Caco-2 (cell line): ENCODE measurements at places on chromosomes 1 and 21. TPM values are rescaled to one million over a fixed set of nuclear protein-coding genes. Genes with fewer than 3 reads are reported as not detected.

CTPS1 gene
- 63.1 and 63.7 TPM in 2 replicates for total RNA-seq

RAB25 gene
- 138 and 141 TPM in 2 replicates for total RNA-seq

LRRC3 gene
- 4.5 and 4.7 TPM in 2 replicates for total RNA-seq

DNA sequence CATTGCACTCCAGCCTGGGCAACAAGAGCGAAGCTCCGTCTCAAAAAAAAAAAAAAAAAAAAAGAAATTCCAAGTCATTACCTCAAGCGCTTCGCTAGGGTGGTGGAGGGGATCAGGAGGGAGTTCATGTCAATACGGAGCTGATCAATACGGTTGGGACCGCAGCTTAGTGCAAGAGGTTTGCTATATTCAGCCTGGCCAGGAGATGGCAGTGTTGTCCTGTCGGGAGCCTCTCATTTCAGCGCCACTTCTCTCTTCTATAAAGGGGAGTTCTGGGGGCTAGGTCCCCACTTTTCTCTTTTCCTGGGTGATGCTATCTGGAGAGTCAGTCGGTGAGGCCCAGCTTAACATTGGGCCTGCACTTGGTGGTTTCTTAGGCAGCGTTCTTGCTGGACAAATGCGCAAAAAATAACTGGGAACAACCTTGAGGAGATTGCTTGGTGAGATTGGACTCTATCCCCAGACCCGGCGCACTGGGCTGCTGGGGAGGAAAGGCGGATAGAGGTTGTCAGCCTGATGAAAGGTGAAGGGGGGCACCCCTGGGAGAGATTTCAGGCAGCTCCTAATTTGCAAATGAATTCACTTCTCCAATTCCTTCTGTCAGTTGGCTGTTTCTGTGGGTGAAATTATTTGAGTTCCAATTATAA lies 40.4 kb downstream of the KIAA0040 start:
- H3K4me3 ChIP-seq = no peak overlapping the region
- peak; percentile 68 for DNase-seq
- no peaks in the 10 kb centered on the region for H3K36me3 ChIP-seq
- H3K4me1 ChIP-seq = no peaks in the 10 kb centered on the region; the same call in 1 of the 2 replicates

- peaks cover 10% of the 10 kb centered on the region; the same call in 1 of the 2 replicates for H3K4me1 ChIP-seq
- H3K4me3 ChIP-seq = no peak overlapping the region
Measured at GRCh38 chr1:186899577-186899976, 70.8 kb downstream of the PLA2G4A start.

DNA sequence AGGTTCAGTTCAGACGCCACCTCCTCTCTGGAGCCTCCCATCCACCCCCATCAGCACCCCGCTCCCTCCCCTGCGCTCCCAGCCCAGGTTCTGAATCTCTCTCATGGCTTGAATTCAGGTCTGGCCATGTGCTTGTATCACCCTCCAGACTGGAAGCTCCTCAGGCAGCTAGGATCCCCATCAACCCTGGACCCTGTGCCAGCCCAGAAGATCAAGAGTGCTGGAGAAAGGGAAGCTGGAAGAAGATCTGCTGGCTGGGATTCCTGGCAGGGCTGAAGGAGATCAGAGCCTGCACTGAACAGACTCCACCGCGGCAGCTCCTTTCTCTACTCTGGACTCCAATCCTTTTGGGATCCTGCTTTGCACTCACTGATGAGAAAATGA lies 11.7 kb upstream of the TINAGL1 start:
- no peaks in the 10 kb centered on the region for H3K27me3 ChIP-seq
- H3K4me1 ChIP-seq = peaks cover 28% of the 10 kb centered on the region
- DNase-seq = no peak
- no peaks in the 10 kb centered on the region for H3K36me3 ChIP-seq
- peak overlapping the region; percentile 95 for H3K27ac ChIP-seq
- no peak overlapping the region for H3K4me3 ChIP-seq

STX12 gene
- 19.6 and 21.5 TPM in 2 replicates for total RNA-seq

FOXD2 gene
- 4.4 and 4.6 TPM in 2 replicates for total RNA-seq

GRCh38 chr1:12097321-12097720 lies 34.2 kb downstream of the TNFRSF8 start:
- no peaks in the 10 kb centered on the region for H3K27me3 ChIP-seq
- DNase-seq = no peak
- no peaks in the 10 kb centered on the region for H3K36me3 ChIP-seq
- H3K4me3 ChIP-seq = no peak overlapping the region

- no peak for DNase-seq
- no peak overlapping the region for H3K4me3 ChIP-seq
- H3K36me3 ChIP-seq = no peaks in the 10 kb centered on the region
- no peaks in the 10 kb centered on the region for H3K4me1 ChIP-seq
- no peak overlapping the region for H3K27ac ChIP-seq
Measured at GRCh38 chr1:5850503-5850902, 141.7 kb downstream of the NPHP4 start.

KRTAP19-3 gene
- not detected in 2 replicates for total RNA-seq

HIVEP3 gene
- total RNA-seq = 0.25 and 0.37 TPM in 2 replicates

DNA sequence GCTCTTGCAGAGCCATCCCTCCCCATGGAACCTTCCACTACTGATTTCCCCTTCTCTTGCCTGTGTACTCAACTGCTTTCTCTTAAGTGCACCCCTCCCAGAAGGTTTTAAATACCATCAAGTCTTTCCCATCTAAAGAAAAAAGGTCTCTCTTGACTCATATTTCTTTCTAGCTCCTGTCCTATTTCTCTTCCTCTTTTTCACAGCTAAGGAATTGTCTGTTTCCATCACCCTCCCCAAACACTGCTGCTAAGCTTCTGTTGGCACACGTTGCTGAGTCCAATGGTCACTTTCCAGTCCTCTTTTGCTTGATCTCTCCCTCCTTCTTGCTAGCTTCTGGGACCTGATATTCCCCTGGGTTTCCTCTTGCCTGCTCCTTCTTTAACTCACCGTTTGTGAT lies 13.3 kb upstream of the GNL2 start:
- no peak for DNase-seq
- H3K4me3 ChIP-seq = no peak overlapping the region
- H3K27ac ChIP-seq = no peak overlapping the region
- no peaks in the 10 kb centered on the region for H3K36me3 ChIP-seq

DNA sequence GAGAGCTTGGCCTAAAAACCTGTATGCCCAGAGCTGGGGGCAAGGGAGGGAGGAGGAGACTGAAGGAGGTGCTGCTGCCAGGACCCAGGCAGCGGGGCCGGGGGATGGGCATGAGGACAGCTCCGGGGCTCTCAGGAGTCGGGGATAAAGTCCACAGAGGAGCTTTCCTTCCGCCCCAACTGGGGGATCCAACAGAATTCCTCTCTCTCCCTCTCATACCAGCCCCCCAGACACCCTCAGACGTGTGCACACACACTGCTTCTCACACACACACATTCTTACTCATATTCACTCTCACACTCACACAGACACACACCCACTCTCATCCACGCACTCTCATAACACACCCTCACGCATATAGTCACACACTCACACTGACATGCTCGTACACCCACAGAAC lies 39.1 kb downstream of the SYF2 start:
- H3K4me1 ChIP-seq = peaks cover 17% of the 10 kb centered on the region
- DNase-seq = peak; percentile 43
- no peaks in the 10 kb centered on the region for H3K36me3 ChIP-seq
- H3K4me3 ChIP-seq = no peak overlapping the region
- no peaks in the 10 kb centered on the region for H3K27me3 ChIP-seq

HYI gene
- 34.5 and 35.4 TPM in 2 replicates for total RNA-seq

C1orf116 gene
- total RNA-seq = 8.7 and 10.4 TPM in 2 replicates

GRCh38 chr1:56179543-56179942 lies 399.8 kb downstream of the PLPP3 start:
- H3K36me3 ChIP-seq = no peaks in the 10 kb centered on the region
- no peaks in the 10 kb centered on the region for H3K4me1 ChIP-seq
- H3K27me3 ChIP-seq = no peaks in the 10 kb centered on the region
- no peak overlapping the region for H3K4me3 ChIP-seq
- DNase-seq = no peak

ZCCHC17 gene
- total RNA-seq = 21.4 and 24.1 TPM in 2 replicates

DNA sequence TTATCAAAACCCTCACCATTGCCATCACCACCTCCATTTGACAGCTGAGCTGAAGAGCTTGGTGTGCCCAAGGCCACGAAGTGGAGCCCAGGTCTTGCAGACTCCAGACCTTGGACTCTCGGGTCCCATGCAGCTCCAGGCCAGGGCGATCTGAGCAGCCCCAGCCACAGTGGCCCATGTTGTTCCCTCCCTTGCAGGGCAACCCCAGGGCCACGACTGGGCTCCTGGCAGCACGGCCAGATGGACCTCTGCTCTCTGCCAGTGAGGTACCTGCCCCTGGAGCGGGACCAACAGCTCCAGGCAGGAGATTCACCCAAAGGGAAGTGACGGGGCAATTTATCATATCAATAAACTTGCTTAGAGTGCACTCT lies 182.7 kb upstream of the VAMP3 start:
- no peaks in the 10 kb centered on the region for H3K36me3 ChIP-seq
- no peak overlapping the region for H3K27ac ChIP-seq
- H3K4me3 ChIP-seq = no peak overlapping the region
- H3K27me3 ChIP-seq = no peaks in the 10 kb centered on the region; the same call in 1 of the 2 replicates
- no peaks in the 10 kb centered on the region for H3K4me1 ChIP-seq

- no peaks in the 10 kb centered on the region for H3K27me3 ChIP-seq
- no peaks in the 10 kb centered on the region for H3K36me3 ChIP-seq
- peaks cover 62% of the 10 kb centered on the region for H3K4me1 ChIP-seq
- no peak overlapping the region for H3K4me3 ChIP-seq
- peak overlapping the region; percentile 73 for H3K27ac ChIP-seq
Measured at GRCh38 chr1:153577624-153578051, 12.0 kb upstream of the S100A2 start.

DNA sequence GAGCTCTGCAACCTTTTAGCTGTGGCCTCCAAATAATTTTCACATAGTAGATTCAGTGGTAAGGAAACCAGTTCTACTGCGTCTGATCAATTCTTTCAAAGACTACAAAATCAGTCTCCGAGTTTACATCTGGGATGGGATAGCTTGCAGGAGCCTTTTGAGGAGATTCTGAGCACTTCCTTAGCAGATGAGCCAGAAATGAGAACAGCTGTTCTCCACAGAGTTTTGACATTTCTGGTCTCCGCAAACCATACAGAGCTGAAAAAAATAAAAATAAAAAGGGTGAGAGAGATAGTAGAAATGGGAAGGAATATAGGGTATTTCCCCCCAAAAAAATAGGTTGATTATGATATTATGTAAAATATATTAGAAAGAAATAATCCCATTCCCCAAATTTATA lies 119.3 kb downstream of the LYPLAL1 start:
- no peak overlapping the region for H3K27ac ChIP-seq
- H3K4me1 ChIP-seq = no peaks in the 10 kb centered on the region
- DNase-seq = no peak
- H3K36me3 ChIP-seq = no peaks in the 10 kb centered on the region
- H3K4me3 ChIP-seq = no peak overlapping the region

- no peaks in the 10 kb centered on the region for H3K27me3 ChIP-seq
- H3K4me1 ChIP-seq = 0 out of 2 replicates have a peak, but pooled peaks cover 3% of the 10 kb centered on the region
- H3K4me3 ChIP-seq = no peak overlapping the region
- H3K36me3 ChIP-seq = no peaks in the 10 kb centered on the region
- no peak for DNase-seq
- no peak overlapping the region for H3K27ac ChIP-seq
Measured at GRCh38 chr1:204842369-204842768, 28.3 kb upstream of the NFASC start.

GRCh38 chr1:36849956-36850355 lies 184.4 kb downstream of the GRIK3 start:
- peaks cover 1% of the 10 kb centered on the region; the same call in 1 of the 2 replicates for H3K27me3 ChIP-seq
- no peak overlapping the region for H3K4me3 ChIP-seq
- no peak for DNase-seq
- no peaks in the 10 kb centered on the region for H3K36me3 ChIP-seq
- no peaks in the 10 kb centered on the region for H3K4me1 ChIP-seq

GRCh38 chr1:221331273-221332183 lies 410.4 kb downstream of the DUSP10 start:
- H3K27me3 ChIP-seq = no peaks in the 10 kb centered on the region
- no peaks in the 10 kb centered on the region for H3K36me3 ChIP-seq

VSIG8 gene
- total RNA-seq = not detected in 2 replicates

DNA sequence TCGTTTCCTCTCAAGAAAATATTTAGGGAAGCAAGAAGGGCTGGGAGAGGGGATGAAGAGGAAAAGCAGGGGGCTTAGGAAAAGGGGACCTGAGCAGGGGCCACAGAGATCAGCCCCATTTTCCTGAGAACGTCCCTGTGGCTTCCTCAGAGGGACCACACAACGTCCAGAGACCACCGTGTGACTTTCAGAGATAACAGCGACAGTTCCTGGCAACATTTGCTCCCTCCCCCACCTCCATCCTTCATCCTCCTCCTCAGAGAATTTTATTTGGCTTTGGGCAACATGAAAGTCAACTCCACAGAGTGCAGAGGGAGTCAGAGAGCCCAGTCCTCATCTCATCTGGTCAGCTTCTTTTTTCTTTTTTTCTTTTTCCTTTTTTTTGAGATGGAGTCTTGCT lies 50.9 kb downstream of the RUNX1 start:
- DNase-seq = no peak
- no peak overlapping the region for H3K27ac ChIP-seq
- no peaks in the 10 kb centered on the region for H3K4me1 ChIP-seq

DNA sequence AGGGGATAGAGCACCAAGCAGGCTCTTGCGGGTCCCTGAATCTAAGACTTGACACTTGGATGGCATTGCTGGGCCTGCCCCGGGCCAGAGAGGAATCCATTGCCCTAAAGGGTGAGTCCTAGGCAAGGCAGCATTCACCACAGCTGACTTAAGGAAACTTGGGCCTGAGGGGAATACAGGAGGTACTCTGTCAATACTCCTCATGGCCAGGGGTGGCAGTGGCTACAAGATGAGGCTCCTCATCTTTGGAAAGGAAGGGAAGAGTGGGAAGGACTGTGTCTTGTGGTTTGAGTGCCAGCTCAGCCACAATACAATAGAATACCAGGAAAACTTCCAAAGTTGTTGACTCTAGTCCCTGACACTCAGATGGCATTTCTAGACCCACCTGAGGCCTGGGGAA lies 5.1 kb downstream of the KRTAP22-1 start:
- H3K36me3 ChIP-seq = no peaks in the 10 kb centered on the region
- no peak overlapping the region for H3K27ac ChIP-seq
- H3K27me3 ChIP-seq = no peaks in the 10 kb centered on the region
- H3K4me3 ChIP-seq = no peak overlapping the region
- DNase-seq = no peak
- H3K4me1 ChIP-seq = no peaks in the 10 kb centered on the region

OR2T11 gene
- total RNA-seq = not detected in 2 replicates

DNA sequence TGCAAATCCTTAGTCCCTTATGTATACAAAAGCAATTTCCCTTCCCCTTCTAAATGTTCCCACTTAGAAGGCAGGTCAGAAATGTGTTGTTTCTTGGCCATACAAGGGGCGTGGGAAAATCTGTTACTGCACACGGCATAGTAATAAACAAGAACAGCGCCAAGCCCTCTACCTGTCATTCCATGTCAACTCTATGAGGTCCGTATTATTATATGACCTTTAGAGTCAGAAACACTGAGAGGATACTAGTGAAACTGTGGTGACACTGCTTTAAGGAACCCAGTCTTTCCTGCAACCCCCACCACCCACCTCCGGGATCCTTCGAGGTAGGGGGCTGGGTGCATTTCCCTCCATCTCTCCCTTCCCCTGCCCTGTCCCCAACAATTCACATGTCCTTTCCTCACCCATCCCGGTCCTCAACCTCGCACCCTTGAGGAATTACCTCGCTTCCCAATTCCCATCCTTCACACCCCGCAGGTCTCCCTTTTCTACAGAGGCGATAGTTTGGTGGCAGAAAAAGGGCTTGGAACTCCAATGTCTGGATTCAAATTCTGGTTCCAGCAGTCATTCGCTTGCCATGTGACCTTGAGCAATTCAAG lies 647 bp downstream of the SDHB start:
- H3K27ac ChIP-seq = peak overlapping the region; percentile 92
- no peaks in the 10 kb centered on the region for H3K27me3 ChIP-seq
- peak overlapping the region; percentile 78 for H3K4me3 ChIP-seq
- H3K36me3 ChIP-seq = no peaks in the 10 kb centered on the region

GRCh38 chr1:38727684-38728584 lies 131.6 kb downstream of the RRAGC start:
- no peaks in the 10 kb centered on the region for H3K27me3 ChIP-seq
- H3K4me1 ChIP-seq = no peaks in the 10 kb centered on the region
- H3K27ac ChIP-seq = no peak overlapping the region
- no peaks in the 10 kb centered on the region for H3K36me3 ChIP-seq
